ENCODE measurements at places on chromosomes 2 and 18. TPM values are rescaled to one million over a fixed set of nuclear protein-coding genes. Genes with fewer than 3 reads are reported as not detected.

The COL3A1 gene
- 21.6 TPM for total RNA-seq

DNA sequence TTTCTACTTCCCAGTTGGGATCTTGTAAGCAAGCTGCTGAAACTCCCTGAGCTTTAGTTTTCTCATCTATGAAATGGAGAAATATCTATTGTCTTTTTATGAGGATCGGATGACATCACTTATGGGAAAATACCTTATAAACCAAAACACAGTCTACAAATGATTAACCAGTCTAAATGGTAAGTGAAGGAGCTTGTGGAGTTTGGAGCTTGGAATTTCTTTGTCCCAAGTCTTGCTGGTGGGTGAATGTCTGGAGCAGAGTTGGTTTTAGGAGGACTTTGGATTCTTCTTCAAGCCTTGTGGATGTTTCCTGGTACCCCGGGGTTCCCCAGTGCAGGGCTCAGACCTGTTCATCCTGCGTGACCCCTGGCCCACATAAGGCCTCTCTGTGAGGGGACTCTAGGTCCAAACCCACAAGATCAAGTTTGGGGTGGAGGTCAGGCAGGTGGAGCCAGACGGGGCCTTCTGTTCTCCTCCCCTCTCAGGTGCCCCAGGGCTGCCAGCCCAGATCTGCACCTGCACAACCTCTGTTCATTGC lies 43.2 kb downstream of the FOSL2 start:
- no peak for DNase-seq

- no peak for DNase-seq
These were observed 390.1 kb upstream of the TRIB2 start for GRCh38 chr2:12326449-12327190.

- DNase-seq: no peak
These were observed 26.4 kb upstream of the PAX8 start for GRCh38 chr2:113305146-113305545.

The UPP2 gene
- 0.91 TPM for total RNA-seq

GRCh38 chr2:17749753-17750438 lies 3.7 kb downstream of the SMC6 start:
- DNase-seq: no peak

DNA sequence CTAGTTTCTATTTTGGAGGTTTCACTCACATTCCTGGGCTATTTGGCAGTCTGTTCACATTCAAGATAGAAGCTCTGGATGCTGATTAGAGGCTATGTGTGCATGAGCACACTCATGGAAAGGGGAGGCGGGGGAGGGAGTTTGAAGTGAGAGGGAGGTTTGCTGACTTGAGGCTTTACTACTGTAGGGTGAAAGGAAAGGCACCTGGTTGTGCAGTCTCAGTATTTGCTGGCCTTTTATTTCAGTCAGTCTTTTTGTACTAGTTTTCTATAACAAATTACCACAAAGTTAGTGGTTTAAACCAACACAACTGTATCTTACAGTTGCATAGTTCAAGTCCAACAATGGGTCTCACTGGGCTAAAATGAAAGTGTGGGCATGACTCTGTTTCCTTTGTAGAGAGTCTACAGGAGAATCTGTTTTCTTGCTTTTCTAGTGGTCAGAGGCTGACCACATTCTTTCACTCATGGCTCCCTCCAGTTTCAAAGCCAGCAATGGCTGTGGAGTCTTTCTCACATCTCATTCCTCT lies 47.7 kb upstream of the NR4A2 start:
- DNase-seq: no peak

DNA sequence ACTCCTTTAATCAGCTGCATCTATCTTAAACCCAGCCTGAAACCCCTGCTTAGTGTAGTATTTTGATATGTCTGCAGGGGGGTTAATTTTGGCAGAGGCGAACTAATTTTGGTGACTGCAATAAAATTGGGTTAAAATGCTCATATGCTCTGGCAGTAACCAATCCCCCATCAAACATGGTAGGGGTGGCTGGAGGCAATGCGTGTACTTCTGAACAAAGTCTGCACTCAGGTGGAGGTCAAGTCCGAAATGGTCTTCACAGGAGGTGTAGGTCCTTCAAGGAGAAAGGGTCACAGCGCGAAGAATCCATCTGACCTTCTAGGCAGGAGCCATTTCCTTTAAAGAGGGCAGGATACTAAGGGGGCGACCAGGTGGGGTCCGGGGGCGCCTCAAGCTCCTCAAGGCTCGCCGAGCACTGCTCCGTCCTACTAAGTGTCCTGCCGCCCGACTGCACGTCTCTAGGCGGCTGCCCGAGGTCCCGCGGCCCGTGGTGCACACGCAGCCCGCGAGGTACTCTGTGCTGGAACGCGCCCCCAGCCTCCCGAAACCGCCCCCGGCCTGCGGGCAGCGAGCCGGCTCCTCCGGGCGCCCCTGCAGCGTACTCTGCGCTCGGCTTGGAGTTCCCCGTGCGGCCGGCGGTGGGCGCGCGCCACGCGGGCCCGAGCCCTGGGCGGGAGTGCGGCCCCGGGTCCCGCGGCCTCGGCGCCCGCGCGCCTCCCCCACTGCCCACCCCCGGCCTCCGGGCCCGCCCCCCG lies 1.7 kb upstream of the LDLRAD4 start:
- DNase-seq: peak; percentile 64

GRCh38 chr2:238696786-238697185 lies 151.1 kb upstream of the TWIST2 start:
- DNase-seq: no peak

- no peak for DNase-seq
These were observed 68.8 kb downstream of the CAVIN2 start for GRCh38 chr2:191778041-191778440.

GRCh38 chr2:16973586-16974286 lies 308.1 kb upstream of the CYRIA start:
- DNase-seq: no peak

The EGR4 gene
- not detected for total RNA-seq

The ACMSD gene
- total RNA-seq: 123 TPM

DNA sequence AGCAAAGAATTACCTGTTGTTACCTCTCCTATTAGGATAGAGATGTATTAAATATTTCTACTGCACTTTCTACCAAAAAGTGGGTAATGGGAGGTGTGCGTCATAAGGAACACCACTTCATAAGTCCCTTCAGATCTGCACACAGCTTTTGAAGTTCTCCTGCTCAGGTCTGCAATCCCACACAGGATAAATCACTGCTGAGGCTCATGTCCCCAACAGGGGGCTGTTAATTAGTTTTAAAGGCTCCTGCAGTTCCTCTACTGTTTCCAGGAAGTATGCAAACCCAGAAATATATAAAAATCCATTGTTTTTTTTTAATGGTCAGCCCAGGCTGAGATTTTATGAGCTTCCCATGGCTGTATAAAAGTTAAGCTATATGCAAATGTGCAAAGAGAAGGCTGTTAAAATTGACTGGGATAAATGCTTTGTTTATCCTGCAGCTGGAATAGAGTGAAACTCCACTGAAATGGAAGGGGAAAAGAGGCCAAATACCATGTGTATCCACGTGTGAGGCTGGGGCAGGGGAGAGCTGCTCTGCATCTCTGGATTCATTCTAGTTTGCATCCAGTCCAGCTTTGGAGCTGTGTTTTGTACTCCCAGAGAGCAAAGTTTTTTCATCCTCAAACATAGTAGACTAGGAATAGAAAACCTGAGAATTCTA lies 903.7 kb downstream of the TDRD15 start:
- DNase-seq: no peak

The SERPINB4 gene
- not detected for total RNA-seq

- DNase-seq: no peak
These were observed 14.4 kb downstream of the OTOF start for GRCh38 chr2:26463244-26464192.

DNA sequence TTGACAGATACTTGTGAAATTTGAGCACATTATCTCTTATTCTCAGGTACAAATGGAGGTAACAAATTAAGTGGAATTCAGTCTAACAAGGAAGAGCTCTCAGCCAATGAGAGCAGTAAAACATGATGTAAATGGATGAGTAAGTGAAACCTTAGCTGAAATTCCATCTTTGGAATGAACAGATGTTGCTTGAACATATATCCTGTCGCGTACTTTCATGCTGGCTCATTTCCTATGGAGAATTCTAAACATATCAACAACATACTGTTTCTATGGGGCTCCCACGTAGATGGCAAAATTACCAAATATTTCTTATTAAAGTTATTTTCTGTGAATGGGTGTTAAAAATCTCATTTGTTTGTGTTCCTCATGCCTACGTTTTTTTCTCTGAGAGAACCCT lies 256.3 kb upstream of the LINC00305 start:
- no peak for DNase-seq

The DNAJC5G gene
- not detected for total RNA-seq

DNA sequence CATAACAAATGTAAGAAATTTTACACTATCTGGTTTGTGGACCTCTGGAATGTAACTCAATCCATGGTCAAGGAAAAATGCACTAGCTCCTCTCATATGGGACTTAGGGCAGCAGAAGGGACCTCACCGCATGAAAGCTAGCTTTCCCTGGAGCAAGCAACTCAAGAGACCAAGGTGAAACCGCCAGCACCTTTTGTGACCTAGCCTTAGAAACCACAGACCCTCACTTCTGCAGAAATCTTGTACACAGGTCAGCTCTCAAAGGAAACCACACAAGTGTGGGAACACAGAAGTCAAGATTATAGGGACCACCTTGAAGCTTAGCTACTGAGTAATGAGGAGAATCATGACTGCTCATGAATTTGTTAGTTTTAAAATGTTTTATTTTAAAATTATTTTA lies 222.5 kb downstream of the DLGAP1 start:
- DNase-seq: no peak

The MTLN gene
- total RNA-seq: 40.8 TPM

DNA sequence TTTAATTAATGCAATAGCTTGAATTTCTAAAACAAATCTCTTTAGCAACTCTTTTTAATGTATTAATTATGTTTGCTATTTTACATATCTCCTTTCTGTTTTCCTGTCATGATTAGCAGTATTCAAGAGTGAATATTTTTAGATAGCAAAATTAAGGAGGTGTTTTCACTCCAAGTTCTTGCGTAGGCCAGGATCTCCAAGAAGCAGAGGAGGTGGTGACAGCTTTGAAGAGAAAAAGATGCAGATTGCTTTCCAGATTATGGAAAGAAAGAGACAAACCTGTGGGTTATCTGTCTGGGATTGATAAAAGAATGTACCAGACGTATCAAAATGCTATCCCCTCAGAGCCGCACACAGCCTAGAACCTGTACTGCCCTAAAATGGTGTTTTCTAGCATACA lies 163.5 kb upstream of the FAM98A start:
- DNase-seq: no peak

DNA sequence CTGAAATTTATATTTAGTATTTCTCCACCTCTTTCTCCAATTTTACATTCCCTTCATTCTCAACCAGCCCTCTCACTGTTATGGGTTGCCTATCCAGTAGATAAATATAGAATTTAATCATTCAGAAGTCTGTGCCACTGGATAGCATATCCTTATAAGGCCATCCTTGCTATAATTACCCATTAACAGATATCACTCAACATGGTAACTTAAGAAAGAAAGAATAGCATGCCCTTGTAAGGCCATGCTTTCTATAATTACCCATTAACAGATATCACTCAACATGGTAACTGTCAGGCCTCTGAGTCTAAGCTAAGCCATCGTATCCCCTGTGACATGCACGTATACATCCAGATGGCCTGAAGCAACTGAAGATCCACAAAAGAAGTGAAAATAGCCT lies 1137.4 kb upstream of the FAM98A start:
- no peak for DNase-seq

GRCh38 chr2:35819033-35819432 lies 536.5 kb upstream of the CRIM1 start:
- DNase-seq: no peak

- DNase-seq: no peak
These were observed 185.7 kb downstream of the TPGS2 start for GRCh38 chr18:36643061-36643460.

- no peak for DNase-seq
These were observed 2.2 kb upstream of the GPR148 start for GRCh38 chr2:130726614-130727180.

DNA sequence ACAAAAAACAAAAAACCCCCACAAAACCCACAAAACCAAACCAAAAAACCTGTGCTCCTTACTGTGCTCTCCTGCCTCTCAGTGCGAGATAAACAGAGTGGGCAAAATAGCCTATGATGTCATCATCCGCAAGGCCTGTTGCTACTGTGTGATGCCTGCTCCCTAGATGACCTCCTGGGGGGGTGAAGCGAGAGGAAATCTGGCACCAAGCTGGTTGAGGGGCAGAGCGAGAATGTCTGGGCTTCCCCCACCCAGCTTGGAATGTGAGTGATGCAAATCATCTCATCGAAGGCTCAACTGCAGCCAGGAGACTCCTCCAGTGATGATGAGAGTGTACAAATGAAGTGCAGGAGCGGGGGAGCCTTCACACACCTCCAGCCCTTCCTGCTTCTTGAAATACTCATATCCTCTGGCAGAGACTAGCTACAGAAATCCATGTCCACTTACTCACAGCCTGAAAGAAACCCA lies 57.7 kb upstream of the MAP4K3 start:
- no peak for DNase-seq

DNA sequence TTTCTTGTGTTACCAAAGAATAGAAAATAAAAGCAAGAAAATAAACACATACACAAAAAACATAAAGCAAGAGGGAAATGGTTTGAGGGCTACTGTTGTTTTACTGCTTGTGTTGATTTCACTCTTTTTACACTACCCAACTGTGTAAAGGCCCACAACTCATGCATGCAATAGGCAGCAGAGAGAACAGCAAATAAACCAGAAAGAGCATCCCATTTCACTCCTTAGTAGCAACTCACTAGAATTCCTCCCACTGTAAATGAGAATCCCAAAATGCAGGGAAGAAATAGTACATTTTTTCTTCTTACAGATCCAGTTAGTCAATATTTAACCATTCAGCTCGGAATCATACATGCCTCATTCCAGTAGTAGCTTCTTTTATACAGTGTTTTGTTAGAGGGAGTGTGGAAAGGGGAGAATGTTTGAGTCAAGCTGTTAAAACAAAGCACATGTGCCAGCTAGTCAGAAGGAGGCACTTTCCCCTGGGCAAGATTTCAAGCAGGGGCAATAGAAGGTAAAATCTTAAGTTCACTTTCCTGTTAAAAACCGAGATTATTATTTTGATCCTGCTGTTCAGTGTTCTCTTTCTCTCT lies 147.2 kb upstream of the FAM98A start:
- DNase-seq: no peak

DNA sequence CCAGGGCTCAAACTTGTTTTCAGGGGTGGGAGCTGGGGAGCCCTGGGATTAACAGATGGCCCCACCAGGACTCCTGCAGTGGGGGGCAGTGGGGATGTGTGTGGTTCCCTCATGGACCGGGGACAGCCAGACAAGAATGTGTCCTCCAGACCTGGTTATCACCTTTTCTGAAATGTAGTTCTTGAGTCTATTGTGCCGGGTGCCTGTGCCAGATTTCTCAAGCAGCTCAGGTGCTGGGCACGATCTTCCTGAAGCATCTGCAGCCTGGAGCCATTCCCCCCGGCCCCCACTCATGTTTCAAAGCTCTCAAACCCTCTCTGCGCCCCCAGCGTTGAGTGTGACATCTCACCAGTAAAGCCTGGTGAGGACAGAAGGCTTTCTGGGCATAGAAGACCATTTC lies 48.4 kb upstream of the HAAO start:
- no peak for DNase-seq
